ENCODE measurements at places on chromosomes 3 and 15.

DNA sequence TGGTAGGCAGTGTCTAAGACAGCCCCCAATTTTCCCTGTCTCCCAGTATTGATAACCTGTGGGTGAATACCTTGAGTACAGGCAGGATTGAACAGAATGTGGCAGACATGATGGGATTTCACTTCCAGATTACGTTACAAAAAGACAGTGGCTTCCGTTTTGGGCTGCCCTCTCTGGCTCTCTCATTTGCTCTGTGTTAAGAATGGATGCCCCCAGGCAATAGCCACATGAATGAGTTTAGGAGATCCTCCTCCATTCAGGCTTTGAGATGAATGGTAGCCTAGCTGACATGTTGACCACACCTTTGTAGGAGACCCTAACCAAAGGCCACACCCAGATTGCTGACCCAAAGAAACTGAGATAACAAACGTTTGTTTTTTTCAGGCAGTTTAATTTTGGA, 34.3 kb downstream of the UBXN7 start:
- DNase-seq: no peak

GRCh38 chr3:59372346-59372745, 322.5 kb upstream of the CFAP20DC start:
- DNase-seq: no peak

DNA sequence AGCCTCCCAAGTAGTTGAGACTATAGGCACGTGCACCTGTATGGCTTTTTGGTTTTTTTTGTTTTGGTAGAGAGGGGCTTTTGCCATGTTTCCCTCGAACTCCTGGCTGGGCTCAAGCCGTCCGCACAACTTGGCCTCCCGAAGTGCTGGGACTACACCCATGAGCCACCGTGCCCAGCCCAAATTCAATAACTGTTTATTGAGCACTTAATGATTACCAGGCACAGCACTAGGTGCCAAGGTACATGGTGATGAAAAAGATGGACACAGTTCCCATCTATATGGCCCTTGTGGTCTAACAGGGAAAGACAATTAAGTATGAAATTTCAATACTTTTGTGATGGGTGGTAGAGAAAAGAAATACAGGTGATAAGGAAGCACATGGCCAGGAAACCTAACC, 35.8 kb upstream of the ZNF148 start:
- no peak for DNase-seq

DNA sequence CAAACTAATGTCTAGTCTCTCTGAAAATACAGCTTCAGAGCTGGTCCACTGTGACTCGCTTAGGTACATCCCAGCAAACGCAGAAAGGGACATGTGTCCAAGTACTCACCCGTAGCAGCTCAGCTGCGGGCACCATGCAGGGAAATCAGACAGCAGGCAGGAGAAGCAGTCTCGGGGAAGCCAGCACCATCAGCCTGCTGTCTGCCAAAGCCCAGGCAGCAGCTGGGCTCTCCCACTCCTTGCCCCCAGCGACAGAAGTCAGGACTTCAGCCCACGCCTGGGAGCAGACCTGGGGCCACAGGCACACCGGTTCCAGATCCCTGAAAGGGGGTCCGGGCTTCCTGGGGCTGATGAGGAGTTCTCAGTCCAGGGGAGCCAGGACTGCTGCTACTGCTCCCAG, 34.9 kb downstream of the SEMA5B start:
- DNase-seq: no peak

DNA sequence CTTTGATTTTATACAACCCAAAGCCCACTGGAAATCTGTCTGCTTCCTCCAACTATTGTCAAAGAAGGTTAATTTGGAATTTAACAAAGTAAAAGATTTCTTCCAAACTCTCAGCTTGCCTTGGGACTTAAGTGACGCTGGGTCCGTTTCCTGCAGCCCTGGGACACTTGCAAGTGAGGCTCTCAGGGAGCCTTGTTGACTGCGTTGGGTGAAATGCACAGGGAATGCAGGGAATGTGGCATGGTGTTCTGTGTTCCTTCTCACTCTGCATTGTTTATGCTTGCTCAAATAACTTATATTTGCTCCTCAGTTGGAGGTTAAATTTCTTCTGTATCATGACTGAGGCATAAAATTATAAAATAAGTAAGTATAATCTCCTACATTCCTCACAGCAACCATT, 60.9 kb upstream of the TJP1 start:
- no peak for DNase-seq

DNA sequence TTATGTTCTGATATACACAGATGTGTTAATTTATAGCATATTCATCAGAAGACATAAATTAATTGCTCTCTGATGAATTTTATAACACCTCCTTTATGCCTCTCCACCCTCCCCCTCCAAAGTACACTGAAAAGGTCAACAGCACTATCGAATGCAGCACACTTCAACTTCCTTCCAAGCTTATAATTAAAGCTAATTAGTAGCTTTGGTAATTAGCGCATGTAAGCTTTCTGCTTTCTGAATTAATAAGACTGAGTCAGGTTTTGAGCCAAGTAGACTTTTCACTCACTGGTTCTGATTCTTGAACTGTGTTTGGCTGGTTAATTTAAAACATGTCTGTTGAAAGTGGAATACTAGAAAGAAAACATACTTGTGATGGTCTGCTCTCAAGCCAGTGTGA, 760.8 kb upstream of the CFAP20DC start:
- DNase-seq: no peak

- no peak for DNase-seq
Measured at GRCh38 chr15:62897634-62898033, 144.9 kb upstream of the TPM1 start.

GRCh38 chr3:180749322-180749721, 70.0 kb upstream of the CCDC39 start:
- DNase-seq: no peak

- DNase-seq: no peak
Measured at GRCh38 chr3:176428552-176428951, 768.7 kb downstream of the TBL1XR1 start.

DNA sequence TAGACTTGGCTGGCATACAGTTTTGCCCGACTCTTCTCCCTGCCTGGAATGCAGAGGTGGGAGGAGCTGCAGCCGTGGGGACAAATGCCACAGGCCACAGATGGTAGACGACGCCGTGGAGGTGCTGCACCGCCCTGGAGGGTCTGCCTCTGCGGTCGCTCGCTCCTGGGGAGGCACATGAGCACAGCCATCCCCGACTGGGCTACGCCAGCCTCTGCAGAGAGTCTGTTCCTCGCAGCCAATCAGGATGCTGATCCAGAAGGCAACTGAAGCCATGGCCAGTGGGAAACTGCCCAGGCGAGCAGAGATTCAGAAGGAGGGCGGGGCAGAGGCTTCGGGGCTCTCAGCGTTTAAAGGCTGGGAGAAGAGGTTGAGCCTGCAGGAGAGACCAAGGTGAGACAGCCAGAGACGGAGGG, 11.9 kb upstream of the LRRC15 start:
- peak; percentile 14 for DNase-seq

DNA sequence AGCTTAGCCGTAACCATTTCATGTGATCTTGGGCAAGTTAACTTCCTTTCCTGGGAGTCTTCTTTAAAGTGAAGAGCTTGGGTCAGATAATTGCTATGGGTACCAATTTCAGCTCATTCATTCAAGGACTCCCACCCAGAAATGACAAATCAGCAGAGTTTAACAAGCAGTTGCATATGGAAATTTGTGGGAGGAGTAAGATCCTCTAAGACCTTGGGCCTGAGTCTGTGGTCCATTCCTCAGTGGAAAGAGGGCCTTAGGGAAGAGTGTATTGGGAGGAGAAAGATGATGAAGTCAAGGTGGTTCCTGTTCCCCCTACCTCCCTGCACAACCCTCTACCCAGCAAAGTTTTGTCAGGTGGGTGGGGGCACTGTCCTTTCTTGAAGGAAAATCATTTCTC, 42.1 kb downstream of the RBP2 start:
- no peak for DNase-seq

GRCh38 chr3:142915636-142916035, 26.8 kb upstream of the PCOLCE2 start:
- no peak for DNase-seq

- DNase-seq: no peak
Measured at GRCh38 chr3:113649174-113649845, 47.1 kb downstream of the USF3 start.

GRCh38 chr3:10855871-10856662, 40.0 kb downstream of the SLC6A11 start:
- no peak for DNase-seq

- DNase-seq: no peak
Measured at GRCh38 chr15:31461375-31461774, 134.7 kb downstream of the KLF13 start.

GRCh38 chr3:25294169-25294805, 133.8 kb upstream of the RARB start:
- no peak for DNase-seq

- no peak for DNase-seq
Measured at GRCh38 chr3:53815067-53815466, 31.2 kb downstream of the CHDH start.

DNA sequence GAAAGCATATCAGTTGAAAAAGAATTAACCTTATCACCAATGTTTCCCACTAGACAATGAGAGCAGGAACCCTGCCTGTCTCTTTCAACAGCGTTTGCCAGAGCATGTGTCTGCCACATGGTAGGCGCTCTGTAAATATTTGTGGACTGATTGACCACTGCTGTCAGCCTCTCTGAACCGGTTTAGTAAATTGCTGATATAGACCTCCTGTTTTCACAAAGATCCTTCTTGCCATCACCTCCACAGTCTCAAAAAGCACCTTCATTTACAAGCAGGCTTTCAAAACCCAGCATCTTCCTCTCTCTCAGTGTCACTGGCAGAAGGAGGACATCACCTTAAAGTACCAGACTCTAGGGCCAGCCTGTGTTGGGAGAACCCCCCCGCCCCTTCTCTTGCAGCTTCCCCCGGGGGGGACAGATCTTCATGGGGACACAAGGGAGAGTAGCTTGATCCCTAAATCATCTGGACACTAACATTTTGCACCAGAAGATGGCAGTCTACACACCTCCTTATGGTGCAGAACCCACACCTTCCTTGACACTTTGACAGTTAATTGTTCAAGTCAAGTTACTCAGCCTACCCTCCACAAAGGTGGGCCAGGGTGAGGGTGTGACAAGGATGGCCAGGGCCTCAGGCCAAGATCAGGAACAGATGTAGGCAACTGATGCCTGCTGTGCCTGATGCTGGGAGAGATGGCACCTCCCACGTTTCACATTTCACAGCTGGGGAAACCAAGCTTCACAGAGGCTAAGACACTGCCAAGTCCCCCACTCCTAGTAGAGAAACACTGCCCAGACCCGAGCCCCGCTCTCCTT, 37.8 kb upstream of the USP3 start:
- DNase-seq: peak; percentile 72

DNA sequence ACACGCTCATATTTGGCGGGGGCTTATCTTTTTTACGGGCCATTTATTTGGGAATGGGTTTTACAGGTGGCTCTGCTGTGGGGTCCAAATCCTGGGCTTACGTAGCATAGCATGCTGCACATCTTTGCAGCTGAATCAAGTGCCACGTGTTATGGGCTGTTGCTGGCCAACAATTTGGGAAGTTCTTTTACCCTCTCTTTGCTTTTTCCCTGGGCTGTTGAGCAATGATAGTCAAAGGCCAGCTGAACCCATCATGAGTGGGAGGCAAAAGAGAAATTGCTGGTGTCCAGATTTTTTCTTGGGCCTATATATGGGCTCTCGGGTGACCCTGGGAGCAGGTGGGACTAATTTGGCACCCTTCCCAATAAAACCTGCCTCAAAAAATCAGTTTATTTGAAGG, 209.3 kb upstream of the SATB1 start:
- DNase-seq: no peak

- DNase-seq: no peak
Measured at GRCh38 chr3:38274864-38275649, 7.0 kb upstream of the SLC22A14 start.

- no peak for DNase-seq
Measured at GRCh38 chr3:120726791-120727190, 15.5 kb downstream of the RABL3 start.

- DNase-seq: no peak
Measured at GRCh38 chr15:43292375-43293078, 25.8 kb upstream of the TGM5 start.

GRCh38 chr15:62976301-62976881, 66.2 kb upstream of the TPM1 start:
- no peak for DNase-seq

- DNase-seq: peak; percentile 68
Measured at GRCh38 chr3:14791343-14791945, 27.3 kb upstream of the FGD5 start.

GRCh38 chr3:159787794-159788205, 200.8 kb upstream of the IL12A start:
- peak; percentile 81 for DNase-seq

DNA sequence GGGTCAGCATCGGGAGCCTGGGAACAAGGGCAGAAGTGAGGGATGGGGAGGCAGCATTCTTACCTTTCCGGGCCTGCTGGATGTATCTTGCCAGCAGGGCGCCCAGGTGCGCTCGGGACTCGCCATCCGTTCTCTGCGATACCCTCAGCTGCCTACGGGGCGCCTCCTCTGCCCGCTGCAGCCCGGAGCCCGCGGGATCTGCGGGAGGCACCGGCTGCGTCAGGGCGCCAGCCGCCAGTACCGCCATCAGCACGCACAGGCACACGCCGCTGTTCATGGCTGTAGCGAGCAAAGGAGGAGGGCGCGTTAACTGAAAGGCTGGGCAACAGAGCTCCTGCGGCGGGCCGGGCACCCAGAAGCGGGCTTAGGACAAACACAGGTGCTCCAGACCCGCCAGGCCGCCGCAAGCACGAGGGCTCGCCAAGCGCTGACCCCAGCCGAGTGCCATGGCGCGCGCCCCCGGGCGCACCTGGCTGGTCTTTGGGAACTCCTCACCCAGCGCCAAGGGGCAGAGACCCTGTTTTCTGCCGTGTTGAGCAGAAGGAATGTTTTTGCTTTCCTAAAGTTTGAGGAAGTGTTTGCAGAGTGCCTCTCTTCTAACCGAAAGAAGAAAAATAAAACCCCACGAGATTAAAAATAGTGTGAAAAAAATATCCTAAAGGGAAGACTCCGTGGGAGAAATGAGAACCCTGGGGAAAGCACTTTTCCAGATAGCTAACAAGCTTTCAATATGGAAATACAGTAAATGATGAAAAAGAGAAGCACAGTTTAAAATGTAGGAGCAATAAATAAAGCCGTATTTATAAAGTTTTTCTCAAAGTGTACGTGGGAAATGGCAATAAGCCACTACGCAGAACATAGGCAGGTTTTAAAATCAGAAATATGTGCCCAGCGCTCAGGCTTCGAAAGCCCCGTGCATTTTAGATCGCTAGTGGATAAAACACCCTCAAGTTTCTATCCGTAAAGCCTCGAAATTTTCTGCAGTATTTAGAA, 2.3 kb downstream of the CCK start:
- no peak for DNase-seq

- no peak for DNase-seq
Measured at GRCh38 chr15:83174891-83175290, 32.7 kb downstream of the HDGFL3 start.
